ENCODE measurements at places on chromosomes 12 and 14.

- DNase-seq = no peak
Measured at GRCh38 chr14:32249780-32250179, 46.7 kb upstream of the RNU6-8 start.

GRCh38 chr14:34721129-34721528, 6.7 kb upstream of the CFL2 start:
- DNase-seq = no peak

DNA sequence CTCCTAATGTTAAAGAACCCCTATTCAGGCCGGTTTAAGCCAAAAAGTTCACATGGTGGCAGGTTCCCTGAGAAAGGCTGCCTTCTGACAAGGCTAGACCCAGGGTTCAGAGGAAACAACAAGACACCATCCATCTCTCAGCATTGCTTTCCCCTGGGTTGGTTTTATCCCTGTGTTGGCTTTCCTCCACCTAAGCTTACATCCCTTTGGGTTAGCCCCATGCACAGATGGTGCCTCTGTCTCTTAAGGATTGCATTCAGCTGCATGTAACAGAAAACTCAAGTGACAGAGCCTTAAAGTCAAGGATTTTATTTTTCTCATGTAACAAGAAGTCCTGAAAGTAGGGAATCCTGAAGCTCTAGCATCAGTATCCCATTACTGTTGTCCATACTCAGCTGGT, 42.8 kb upstream of the RIN3 start:
- DNase-seq = no peak

- DNase-seq = no peak
Measured at GRCh38 chr12:227286-227915, 13.4 kb upstream of the SLC6A12 start.

DNA sequence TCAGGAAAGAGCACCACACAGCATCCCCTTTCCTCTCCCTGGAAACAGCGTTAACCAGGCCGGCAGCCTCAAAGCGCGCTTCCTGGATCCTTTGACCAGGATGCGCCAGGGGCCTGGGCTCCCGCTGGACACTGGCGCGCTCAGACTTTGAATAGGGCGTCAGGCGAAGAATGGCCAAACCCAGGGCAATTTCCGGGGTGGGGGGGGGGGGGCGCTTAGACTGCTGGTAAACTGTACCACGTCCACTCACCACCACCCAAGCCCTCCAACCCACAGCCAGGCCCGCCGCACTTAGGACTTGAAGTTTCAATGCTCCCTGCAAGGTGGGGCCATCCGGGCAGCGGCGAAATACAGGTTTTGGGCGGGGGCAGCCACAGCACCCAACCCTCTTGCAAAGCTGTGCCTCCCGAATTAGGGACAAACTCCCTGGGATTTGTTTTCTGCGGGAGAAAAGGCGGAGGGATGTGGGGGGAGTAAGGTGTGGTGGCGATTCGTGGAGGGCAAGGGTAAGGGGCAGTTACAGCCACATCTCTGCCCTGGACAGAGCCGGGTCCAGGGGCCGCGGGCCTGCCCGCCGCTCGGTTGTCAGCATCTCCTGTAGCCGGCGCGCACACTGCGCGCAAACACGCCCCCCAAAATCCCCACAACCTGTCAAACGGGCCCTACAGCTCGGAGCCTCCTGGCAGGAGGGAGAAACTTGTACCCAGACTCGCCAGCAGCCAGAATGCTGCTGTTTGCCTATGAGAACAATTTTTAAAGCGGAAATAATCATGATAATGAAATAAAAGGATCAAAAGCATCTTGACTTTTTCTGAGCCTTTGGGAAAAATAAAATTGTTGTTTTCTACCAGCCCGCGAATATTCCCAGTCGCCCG, 958 bp downstream of the RTN1 start:
- DNase-seq = no peak

GRCh38 chr12:131140697-131141096, 187.0 kb downstream of the ADGRD1 start:
- DNase-seq = no peak

DNA sequence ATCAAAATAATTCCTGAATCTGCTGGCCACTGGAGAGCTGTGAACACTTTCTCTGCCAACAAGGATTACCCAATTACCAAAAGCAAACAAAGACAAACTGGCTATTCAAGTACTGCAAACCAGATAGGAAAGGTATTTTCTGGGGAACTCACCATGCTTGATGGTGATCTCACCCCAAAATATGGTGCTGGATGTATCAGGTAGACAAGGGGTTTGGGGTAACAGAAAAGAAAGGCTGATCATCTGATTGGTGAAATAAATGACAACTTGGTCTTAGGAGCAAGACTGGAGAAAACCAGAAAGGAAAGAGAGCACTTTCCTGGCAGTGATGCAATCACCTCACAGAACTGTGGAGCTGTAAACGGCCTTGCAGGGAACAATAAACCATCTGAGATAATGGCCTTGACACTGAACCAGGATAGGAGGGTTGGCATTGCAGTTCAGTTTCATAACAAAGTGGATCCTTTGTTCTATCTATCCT, 31.0 kb upstream of the NPFF start:
- DNase-seq = peak; percentile 45

DNA sequence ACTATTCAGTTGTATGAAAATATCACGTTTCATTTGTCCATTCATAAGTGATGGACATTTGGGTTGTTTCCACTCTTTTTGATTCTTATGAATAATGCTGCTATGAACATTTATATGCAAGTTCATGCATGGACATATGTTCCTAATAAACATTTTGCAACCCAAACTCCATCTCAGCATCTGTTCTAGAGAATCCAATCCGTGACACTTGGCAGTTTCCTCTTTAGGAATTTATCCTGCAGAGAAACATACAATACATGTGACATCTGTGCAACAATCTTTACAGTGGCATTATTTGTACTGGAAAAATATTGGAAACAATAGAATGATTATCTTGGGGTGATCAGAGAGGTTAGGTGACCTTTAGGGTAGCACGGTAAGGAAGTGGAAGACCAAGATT, 290.8 kb upstream of the SRRM4 start:
- DNase-seq = no peak

GRCh38 chr12:58131986-58132755, 190.8 kb downstream of the ATP23 start:
- DNase-seq = no peak

- DNase-seq = no peak
Measured at GRCh38 chr12:63928305-63928704, 83.8 kb downstream of the SRGAP1 start.

DNA sequence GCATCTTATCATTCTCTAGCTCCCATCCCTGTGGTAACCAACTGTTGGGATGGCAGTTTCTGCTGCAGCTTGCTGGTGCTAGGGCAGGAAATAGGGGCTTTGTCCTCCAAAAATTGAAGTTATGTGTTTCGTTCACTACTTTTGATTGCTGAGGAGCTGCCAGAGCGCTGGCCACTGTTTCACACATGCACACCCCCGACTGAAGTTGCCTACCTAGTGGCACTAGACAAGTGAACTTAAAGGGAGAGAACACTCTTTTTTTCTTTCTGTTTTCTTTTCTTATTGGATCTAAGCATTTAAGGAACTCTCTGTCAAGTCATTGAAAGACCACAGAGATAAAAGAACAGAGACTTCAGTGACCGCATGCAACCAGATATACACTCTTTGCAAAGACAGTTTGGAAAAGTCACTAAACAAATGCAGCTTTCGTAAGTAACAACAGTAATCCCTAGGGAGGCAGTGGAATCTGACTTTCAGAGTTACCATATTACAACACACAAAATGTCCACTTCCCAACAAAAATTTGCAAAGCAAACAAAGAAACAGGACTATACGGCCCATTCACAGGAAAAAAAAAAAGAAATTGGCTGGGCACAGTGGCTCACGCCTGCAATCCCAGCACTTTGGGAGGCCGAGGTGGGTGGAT, 12.0 kb downstream of the TFCP2 start:
- DNase-seq = no peak

GRCh38 chr14:22932146-22932545, 3.0 kb upstream of the PRMT5 start:
- DNase-seq = no peak

DNA sequence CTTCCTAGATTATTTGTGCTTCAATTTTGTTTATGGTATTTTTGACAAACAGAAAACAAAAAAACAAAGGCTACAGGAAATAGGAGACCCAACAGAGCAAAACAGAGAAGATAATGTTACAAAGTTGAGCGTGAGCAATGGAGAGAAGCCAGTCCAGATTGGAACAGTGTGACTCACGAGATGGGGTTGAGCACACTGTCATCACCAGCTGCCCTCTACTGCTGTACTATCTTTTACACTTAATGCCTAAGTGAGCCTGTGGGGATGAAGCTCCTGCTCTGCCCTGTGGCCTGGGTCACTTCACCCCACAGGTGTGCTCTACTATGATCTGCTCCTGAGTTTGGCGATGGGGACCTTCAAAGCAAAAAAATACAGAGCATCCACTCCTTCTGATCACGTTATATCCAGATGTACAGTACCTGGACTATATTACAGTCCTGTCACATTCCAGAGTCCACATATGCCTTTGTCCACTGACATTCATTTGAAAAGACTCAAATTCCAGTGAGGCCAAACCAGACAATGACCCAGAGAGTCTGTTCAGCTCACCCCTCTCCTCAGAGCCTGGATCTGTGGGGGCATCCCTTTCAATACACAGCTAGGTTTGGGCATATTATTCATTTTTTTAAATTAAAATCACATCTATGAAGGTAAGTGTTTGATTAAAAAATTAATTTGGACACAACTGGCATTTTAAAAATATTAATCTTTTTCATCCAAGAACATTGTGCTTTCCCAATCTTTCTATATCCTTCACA, 4.4 kb downstream of the IPO8 start:
- DNase-seq = no peak

DNA sequence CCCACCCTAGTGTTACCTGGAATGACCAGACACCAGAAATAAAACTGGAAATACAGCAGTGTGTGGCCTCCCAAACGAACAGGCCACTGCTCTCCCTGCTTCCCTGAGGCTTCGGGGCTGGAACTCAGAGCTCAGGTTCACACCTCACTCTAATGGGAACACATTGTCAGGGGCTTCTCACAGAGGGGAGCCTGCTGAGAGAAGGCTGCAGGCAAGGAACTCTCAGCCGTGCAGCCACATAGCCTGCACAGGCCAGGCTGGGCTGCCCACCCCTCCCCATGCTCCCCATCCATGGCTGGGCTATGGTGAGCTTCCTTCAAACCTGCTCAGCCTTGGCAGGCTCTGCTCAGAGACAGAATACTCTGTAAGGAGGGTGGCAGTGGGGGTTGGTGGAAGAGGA, 302.5 kb downstream of the EMP1 start:
- DNase-seq = no peak

- no peak for DNase-seq
Measured at GRCh38 chr12:131860472-131861260, 32.5 kb downstream of the MMP17 start.

DNA sequence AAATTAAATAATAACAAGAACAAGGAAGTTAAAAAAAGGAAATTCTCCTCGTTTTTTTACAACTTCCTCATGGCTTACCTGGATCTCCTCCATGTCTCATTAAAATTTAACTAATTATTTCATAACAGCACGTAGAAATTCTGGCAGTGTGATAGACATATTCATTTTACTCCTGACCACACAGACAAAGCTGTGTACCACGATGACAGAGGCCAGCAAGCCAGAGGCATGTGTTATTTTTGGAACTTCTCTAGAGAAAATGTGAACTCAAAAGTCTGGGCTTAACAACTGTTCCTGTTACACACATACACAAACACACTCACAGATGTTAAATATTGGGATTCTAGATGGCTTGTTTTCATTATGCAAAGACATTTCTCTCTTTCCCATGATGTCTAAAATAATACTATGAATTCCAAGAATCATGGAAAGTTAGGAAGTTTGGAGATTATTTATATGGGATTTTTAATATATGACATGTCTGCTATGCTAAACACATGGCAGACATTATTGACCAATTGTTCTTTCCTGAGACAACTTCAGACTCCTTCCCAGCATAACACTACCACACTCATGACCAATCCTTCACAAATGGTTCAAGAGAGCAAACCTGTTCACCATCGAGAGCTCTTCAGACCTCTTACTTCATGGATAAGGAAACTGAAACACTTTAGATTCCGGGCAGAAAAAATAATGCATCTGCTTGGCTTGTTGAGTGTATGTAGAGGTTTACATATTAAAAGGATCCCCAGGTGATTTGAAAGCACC, 158.7 kb downstream of the DACT1 start:
- no peak for DNase-seq

- DNase-seq = no peak
Measured at GRCh38 chr12:23753628-23754365, 195.7 kb downstream of the SOX5 start.

- DNase-seq = no peak
Measured at GRCh38 chr14:77003960-77004710, 24.4 kb downstream of the IRF2BPL start.

GRCh38 chr14:100015251-100015655, 50.0 kb upstream of the EVL start:
- no peak for DNase-seq

DNA sequence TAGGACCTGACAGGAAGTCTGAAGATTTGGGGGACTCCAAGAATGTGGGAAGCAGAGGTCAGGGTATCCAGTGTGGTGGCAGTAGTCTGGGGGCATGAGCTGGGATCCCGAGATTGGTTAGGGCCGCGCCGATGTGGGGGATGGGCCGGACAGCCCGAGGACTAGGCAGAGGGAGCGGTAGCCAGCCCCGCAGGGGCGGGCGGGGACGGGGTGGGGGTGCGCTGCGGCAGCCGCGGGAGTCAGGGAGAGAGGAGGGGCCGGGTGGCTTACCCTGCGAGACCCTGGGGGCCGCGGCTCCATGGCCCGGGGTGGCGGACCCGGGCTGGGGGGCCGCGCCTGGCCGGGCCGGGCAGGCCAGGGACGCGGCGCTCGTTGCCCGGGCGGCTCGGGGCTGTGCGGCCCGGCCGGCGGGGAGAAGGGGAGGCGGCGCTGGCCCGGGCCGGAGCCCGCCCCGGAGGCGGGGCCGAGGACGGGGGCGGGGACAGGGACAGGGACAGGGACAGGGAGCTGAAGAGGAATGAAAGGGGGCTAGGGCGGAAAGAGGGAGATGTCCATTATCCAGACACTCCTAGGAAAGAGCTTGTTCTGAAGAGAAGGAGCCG, 5.6 kb downstream of the ZNF385A start:
- DNase-seq = no peak

DNA sequence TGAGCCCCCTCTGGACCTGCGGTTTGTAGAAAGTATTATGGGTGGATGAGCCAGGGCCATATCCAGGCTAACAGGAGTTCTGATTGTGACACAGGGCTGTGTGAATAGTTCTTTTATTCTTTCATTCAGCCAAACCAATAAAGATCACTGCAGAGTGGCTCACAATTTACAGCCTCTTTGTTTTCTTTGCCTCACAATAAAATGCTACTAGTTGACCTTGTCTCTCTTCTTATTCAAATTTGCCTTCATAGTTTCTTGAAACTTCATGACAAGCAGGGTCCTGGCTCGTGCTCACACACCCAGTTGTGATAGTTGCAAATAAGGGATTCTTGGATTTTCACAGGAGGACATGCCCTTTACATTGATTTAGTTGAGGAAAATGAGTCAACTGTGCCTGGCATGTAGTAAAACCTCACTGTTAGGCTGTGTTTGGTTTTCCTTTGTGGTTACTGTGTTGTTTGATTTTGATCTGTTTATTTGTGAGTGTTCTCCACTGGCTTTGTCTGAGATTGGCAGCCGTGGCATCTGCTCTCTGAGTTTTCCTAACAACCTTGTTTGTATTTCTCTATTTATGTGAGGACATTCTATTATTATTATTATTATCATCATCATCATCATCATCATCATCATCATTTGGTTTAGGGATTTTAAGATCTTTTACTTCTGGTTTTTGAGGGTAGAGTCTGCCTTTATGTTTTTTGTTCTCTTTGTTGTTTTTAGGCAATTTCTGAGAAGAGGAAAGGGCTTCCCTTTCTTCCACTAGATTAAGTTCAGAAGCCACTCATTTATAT, 2.7 kb upstream of the KRT6B start:
- no peak for DNase-seq
